ENCODE measurements at places on chromosomes 5 and 9.
A peak's percentile ranks its signal among the peaks of the same experiment; 100 is the strongest.

DNA sequence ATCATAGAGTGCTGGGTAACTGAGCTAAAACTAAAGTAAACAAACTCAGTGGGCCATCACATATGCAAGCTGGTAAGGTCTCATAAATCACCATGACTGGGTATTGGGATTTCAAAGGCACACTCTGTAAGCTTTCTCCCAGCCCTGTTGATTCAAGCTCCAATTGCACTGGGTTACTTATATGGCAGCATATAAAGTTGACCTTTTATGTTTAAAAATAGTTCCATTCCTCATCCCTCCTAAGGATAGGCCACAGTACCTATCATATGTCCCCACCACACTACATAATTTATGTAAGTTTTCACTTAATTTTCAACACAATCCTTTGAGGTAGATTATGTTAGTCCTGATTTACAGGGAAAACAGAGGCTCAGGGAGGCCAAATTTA, 438.4 kb downstream of the RAB3C start:
- no peak for DNase-seq

- DNase-seq: no peak
These were observed 201.7 kb upstream of the PTGER4 start for GRCh38 chr5:40477856-40478546.

- DNase-seq: no peak
These were observed 19.2 kb upstream of the PITX1 start for GRCh38 chr5:135053278-135053677.

- no peak for DNase-seq
These were observed 68.3 kb downstream of the WNK2 start for GRCh38 chr9:93252116-93252780.

- no peak for DNase-seq
These were observed 226.4 kb upstream of the DAP start for GRCh38 chr5:10987276-10987924.

DNA sequence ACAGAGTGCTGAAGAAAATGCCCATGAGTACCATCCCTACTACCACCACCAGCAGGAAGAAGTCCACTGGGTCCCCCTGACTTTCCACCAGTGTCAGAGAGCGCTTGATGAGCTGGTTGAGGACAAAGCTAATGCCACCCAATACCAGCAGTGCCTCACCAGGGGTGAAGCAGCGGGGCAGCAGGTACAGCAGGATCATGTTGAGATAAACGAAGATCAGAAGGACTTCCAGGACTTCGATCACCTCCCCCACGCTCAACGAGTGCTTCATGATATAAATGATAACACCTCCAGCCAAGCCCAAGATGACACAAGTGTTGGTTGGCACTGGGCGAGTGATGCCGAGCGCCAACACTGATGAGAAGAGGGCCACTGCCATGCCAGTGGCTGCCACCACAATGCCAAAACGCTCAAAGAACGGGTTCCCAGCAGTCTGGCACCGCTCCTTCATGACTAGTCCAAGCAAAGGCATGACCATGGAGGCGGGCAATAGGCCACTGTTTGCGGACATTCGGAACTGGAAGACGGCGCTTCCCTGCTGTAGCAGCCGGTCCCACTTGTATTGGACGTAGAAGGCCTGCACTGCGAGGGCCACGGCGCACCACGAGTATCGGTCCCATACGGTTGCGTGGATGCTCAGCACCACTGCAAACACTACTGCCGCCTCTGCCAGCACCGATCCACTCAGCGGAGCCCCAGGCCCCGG, 679 bp downstream of the DOLK start:
- no peak for DNase-seq

GRCh38 chr9:100104314-100104713, 5.3 kb downstream of the INVS start:
- no peak for DNase-seq

- DNase-seq: peak; percentile 47
These were observed 246.1 kb upstream of the TUT7 start for GRCh38 chr9:86600291-86600690.

DNA sequence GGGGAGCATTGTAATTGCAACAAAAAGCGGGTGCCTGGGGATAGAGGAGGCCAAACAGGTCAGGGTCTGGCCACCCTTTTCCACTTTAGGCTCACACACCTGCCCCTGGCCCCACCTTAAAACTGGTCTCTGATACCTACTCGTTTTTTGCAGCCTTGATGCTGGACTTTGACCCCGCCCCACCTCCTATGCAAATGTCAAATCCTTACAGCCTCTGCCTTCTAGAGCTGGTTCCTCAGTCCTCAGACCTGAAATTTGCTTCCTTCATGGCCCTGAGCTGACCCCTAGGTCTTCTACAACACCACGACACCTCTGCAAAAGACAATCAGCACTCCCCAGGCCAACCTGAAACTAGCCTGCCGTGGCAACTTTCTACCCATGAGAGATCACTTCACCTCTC, 37.7 kb downstream of the SMIM23 start:
- no peak for DNase-seq

- no peak for DNase-seq
These were observed 432 bp downstream of the STARD4 start for GRCh38 chr5:111511831-111512374.

GRCh38 chr9:137295238-137295811, 6.7 kb downstream of the NRARP start:
- DNase-seq: no peak

GRCh38 chr9:121912812-121913627, 180.1 kb downstream of the TTLL11 start:
- DNase-seq: no peak

DNA sequence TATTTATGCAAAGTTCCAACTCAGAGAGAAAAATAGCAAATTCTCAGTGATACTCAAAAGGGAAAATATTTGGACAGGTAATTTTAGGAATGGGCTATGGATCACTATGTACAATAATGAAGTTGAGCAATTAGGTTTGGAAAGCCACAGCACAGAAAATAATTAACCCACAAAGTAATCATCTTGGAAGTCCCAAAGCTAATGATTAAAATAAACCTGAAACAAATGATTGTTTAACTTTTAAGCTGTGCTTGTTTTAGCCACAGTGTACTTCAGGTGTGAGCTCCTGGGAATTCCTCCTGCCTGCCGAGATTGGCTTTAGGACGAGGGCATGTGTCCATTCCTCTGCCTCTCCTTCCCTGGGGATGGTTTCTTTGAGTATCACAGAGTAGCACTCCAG, 403.9 kb downstream of the ZSWIM6 start:
- no peak for DNase-seq

DNA sequence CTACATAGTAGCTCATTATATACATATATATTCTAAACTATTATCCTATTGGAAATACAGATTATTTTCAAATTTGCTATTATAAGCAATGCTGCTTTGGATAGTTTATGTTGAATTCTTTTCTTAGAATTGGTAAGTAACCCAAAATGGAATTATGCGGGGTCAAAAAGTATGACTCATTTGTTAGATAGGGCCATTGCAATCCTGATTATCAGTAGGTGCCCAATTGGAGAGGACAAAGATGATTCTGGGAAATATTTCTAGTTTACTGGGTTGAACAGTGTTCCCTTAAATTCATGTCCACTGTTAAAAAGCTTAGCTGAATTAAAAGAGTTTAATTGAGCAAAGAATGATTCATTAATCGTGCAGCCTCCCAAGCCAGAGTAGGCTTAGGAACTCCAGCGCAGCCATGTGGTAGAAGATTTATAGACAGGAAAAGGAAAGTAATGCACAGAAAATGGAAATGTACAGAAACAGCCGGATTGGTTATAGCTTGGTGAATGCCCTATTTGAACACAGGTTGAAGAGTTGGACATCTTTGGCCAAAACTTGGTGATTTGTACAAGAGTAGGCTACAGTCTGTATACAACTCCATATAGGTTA, 81.8 kb downstream of the GDNF start:
- DNase-seq: no peak

GRCh38 chr5:60993875-60994571, 49.0 kb downstream of the NDUFAF2 start:
- no peak for DNase-seq

- no peak for DNase-seq
These were observed 2.6 kb upstream of the GTF3C5 start for GRCh38 chr9:133028221-133028620.

- DNase-seq: no peak
These were observed 39.0 kb downstream of the CACNA1B start for GRCh38 chr9:137916540-137916939.

- DNase-seq: peak; percentile 22
These were observed 5.9 kb downstream of the DMRTA1 start for GRCh38 chr9:22452415-22453010.

GRCh38 chr5:155905364-155905763, 421.6 kb upstream of the SGCD start:
- peak; percentile 16 for DNase-seq

DNA sequence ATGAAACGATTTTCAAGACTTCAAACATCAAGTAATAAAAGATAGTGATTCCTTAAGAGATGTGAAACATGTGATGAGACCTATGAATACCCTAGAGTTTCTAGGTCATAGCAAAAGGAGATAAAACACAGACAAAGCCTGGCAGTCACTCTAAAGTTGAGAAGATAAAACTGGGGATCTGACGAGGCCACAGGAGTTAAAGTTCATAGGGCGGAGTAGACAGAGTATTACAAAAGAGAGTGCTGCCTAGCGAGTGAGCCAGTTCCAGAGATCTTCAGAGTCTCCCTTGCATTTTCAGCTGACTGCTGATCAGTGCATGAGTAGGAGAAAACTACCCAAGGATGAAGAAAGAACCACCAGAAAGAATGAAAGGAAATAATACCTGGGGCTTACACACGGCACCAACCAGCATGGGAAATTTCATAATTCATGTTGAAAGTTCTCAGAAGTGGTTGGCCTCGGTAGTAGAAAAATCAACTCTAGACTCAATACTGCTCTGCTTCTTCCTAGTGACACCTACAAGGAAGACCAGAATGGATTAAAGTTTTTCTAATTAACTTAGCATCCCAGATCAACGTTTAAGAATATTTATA, 30.4 kb downstream of the FBXO4 start:
- DNase-seq: no peak

GRCh38 chr9:138080979-138081378, 203.4 kb downstream of the CACNA1B start:
- no peak for DNase-seq

DNA sequence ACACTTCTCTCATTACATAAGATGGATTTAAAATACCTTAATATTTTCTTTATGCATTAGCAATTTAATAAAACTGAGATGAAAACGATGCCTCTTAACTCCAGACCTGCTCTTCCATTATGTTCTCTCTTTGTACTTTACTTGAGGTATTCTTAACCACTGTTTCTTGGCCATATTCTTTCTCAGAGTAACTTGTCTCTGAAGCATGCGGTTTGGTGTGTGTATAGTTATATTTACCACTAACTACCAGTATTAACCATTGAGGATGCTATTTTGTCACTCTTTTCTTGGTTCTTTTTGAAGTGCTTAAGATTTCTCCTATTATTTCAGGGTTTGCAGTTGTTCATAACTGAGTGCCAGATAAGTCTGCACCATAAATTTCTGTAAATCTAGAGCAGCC, 17.9 kb downstream of the TMEM167A start:
- no peak for DNase-seq

- DNase-seq: peak; percentile 56
These were observed 66.0 kb upstream of the PTPRD start for GRCh38 chr9:10678790-10679189.

- peak; percentile 62 for DNase-seq
These were observed 719 bp upstream of the ISCA1 start for GRCh38 chr9:86282979-86283535.

DNA sequence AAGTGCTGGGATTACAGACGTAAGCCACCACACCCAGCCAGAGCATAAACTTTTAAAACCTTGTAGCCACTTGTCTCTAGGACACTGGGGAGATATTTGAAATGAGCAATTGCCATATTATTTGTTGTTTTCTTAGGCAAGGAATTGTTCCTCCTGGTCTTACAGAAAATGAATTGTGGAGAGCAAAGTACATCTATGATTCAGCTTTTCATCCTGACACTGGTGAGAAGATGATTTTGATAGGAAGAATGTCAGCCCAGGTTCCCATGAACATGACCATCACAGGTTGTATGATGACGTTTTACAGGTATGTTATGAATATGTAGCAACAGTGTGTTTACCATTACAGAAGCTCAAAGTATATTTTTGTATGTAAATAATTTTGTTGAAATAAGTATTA, 30.5 kb downstream of the SFXN1 start:
- DNase-seq: no peak

DNA sequence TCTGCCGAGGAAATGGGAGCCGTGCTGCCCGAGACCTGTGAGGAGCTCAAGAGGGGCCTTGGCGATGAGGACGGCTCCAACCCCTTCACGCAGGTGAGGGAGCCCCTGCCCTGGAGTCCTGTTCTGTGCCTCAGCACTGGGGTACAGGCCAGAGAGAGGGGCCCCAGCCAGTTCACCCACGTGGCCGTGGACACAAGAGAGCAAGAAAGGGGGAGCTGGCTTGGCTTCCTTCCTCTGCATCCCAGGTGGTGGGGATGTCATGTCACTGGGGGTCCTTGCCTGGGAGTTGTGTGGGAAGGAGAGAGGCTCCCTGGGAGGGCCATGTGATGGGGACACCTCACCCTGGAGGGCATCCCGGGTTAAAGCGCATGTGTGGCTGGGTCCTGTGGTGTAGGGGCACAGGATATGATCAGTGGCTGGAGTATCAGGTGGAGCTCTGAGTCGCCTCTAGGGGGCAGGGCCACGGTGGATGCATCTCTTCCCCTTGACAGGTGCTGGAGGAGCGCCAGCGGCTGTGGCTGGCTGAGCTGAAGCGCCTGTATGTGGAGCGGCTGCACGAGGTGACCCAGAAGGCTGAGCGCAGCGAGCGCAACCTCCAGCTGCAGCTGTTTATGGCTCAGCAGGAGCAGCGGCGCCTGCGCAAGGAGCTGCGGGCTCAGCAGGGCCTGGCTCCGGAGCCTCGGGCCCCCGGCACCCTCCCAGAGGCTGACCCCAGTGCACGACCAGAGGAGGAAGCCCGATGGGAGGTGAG, 7.5 kb downstream of the N4BP3 start:
- DNase-seq: peak; percentile 33

DNA sequence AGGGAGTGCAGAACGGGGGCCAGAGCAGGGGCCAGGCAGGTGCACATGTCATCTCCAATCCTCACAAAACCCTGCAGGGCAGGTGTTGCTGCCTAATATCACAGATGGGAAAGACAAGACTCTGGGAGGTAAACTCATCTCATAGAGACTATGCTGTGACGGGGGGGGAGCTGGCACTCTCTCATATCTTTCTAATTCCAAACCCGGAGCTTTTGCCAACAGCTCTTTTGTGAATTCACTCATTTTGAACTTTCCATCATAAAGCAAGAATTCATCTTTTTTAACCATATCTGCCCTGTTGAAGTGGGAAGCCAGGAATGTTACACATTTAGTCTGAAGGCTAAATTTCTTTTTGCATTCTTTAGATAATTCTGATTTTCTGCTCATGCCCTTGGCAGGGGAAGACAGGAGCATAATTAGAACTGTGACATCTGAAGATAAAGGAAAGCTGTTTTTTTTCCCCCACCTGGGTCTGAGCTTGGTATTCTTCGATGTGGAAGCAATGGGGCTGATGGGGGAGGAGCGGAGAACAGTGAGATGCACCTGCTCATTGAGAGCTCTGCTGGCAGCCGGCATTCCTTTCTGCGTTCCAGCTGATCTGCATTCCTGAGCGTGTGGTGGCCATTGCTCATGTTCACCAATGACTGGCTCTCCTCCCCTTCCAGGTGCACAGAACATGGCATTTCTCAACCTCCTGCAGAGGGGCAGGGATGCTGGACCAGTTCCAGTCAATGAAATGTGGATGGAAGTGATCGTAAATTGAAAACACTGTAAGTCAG, 159.2 kb downstream of the NSG2 start:
- DNase-seq: peak; percentile 55

- DNase-seq: no peak
These were observed 14.2 kb downstream of the RABL6 start for GRCh38 chr9:136821826-136822544.

GRCh38 chr5:151456321-151456940, 9.0 kb downstream of the SLC36A1 start:
- DNase-seq: no peak

All from astrocyte of the cerebellum (primary cell).